Cortex of kidney (tissue), 1 donor: ENCODE measurements at places on chromosomes 2 and 18.

DNA sequence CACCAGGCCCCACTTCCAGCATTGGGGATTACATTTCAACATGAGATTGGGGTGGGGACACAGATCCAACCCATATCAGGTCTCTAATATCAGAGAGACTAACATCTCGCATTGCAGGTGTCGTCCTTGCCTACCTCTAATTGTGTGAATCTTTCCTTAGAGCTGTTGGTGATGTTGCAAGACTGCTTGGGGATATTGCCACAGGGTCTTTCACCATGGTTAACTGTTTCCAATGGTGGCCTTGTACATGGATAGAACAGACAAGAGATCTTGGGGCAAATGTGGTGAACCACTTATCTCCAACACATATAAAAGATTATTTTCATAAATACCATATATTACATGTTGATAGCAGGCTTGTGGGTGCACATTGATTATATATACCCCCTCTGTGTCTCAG lies 270.3 kb upstream of the LINC00305 start:
- no peak for DNase-seq

GRCh38 chr18:75691483-75691882 lies 264.0 kb upstream of the SMIM21 start:
- no peak for DNase-seq

DNA sequence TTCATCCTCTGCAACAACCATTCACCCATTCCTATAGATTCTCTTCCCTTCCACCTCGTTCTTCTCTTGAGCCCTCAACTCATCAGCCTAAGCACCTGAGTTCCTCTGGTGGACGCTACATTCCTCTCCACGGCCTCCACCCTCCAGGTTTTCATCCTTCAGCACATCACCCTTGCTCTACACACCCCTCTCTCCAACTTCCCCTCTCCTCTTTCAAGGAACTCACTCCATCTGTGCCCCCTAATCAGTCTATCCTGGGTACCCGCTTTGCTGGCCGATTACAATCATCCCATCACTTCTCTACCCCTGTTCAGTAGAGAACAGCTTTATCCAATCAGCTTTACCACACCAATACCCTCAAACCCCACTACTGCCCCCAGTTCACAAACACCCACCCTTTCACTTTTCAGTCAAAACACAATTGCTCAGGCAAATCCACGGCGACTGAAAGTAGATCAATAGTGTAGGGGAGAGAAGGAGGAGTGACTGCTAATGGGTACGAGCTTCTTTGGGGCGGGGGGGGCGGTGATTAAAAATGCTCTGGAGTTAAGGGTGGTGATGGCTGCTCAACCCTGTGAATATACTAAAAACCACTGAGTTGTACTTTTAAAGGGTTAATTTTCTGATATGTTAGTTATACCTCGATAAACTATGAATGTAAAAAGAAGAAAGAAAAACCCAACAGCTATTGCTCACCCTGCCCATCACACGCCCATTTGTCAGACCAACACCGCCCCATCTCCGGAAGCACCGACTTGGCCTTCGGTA lies 857 bp downstream of the DYM start:
- DNase-seq: no peak

GRCh38 chr2:10406016-10406415 lies 42.1 kb downstream of the ODC1 start:
- DNase-seq: no peak

DNA sequence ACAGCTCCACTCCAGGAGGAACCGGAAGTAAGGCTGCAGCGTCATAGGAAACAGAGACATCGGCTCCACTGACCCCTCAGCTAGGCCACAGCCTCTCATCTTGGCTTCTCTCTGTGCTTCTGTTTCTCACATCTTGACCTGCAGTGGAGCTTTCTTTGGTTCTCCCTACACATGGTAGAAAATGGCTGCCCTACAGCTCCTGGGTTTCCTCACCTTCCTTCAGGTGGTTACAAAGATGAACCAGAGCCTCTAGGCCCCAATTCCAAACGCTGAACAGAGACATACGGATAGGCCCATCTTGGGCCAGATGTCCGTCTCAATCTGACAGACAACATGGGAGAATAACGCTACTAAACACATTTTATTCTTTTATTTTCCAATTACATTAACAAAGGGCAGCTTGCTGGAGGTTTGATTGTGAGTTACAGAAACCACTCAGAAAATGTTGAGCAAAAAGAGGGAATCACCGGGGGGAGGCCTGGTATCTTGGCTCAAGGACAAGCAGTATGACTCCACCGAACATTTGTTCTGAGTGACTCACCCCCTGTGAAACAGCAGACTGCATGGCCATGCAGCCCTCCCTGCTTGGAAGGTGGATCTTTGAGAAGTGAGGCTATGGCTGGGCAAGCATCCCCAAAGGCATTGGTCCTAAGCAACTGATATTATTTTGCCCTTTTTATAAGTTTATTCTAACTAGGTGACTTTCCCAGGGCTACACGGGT lies 303.5 kb downstream of the CDCA7 start:
- no peak for DNase-seq

- no peak for DNase-seq
These were observed 957.1 kb upstream of the CHAC2 start for GRCh38 chr2:52810460-52810859.

GRCh38 chr2:200624658-200625057 lies 38.8 kb downstream of the AOX1 start:
- DNase-seq: no peak

DNA sequence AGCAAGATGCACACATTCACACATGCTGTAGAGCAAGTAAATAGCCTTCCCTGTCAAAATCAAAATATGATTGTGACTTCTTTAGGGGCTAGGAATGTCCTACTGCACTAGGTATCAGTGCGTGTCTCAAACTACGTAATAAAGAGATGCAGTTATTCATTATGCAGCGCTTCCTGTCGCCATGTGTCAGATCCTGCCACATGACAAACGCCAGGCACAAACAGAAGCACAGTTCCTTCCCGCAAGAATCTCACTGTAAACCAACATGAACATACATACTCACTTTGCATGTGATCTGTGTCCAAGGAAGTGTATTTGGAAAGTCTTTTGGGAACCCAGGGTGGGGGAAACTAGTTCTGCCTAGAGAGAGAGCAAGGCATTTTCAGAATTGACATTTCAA lies 599.9 kb downstream of the RNF144A start:
- no peak for DNase-seq

DNA sequence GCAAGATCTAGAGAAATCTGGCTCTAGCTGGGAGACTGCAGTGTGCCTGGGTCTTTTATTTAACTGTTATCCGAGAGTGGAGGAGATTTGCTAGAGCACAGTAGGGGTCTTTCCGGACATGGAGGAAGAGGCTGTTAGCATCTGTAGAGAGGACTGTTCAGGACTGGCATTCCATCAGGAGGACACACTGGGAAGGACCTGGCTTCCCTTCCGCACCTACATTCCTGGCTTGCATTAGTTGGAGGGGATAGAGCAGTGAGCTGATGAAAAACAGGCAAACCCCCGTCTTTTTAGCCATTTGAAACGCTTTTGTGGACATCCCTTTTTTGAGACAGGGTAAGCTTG lies 874 bp upstream of the PIEZO2 start:
- no peak for DNase-seq

- no peak for DNase-seq
These were observed 59.8 kb downstream of the SLC25A12 start for GRCh38 chr2:171834286-171834685.

DNA sequence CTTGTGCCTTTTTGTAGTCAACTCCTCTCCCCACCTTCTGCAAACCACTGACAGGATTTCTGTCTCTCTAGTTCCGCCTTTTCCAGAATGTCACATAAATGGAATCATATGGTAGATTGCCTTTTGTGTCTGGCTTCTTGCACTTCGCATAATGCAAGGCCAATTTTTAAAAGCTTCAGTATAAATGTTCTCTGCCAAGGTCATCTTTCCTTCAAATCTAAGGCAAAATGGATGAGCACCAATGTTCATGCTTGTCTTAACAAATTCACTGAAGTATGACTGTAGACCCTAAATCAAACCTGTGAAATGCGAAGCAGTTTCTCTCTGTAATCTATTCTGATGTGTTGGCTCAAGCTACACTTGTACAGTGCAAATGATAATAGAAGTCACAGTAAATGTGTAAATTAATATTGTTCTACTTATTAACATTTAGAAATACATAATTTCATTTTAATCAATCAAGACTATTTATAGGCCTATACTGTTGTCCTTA lies 92.8 kb upstream of the GLS start:
- DNase-seq: no peak

- no peak for DNase-seq
These were observed 282.3 kb upstream of the EPC2 start for GRCh38 chr2:148362144-148362796.

GRCh38 chr2:45913539-45913938 lies 262.1 kb downstream of the PRKCE start:
- no peak for DNase-seq

DNA sequence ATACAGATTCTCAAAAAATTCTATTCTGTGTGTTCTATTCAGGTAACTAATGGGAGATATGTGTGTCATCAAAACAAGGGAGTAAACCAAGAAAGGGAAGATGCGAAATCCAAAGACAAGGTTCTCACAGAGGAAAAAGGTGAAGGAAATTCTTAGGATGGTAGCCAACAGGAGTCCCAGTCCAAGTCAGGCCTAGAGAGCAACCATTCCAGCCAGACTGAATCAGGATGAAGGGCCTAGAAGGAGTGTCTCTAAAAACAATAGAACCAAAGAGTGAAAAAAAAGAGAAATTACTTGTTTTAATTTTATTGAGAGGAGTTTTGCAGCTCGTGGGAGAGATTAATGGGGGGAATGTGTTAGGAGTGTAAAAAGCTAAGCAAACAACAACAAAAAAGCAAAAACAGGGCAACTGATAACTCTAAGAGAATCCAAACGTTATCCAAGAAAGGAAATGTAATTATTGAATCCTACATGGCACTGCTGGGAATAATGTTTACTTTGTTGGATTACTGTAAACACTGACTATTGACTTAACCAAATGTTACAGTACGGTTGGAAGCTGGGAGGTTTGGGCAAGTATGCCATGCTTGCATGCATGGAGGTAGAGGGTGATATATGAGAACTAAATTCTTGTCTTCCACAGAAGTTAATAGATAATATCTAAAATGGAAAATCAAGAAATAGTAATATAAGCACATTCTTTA lies 12.3 kb downstream of the MAP3K20 start:
- no peak for DNase-seq

- DNase-seq: no peak
These were observed 198.9 kb upstream of the RND3 start for GRCh38 chr2:150686391-150686790.

DNA sequence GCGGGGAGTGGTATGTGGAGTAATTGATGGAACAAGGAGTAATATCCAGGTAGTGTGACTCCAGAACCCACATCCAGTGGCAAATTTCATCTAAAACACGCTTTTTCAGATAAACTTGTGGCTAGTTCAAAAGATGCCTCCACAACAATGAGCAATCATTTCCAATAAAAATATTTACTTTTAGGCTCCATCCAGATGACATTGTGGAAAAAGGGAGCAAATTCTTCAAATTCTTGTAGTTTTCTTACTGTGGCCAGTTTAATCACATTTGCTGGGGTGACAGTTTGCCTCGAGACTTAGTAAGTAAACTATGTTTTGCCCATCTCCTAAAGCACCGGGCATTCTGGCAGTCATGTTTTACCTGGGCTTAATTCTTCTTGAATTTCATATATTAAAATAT lies 243.6 kb downstream of the IRS1 start:
- DNase-seq: no peak

DNA sequence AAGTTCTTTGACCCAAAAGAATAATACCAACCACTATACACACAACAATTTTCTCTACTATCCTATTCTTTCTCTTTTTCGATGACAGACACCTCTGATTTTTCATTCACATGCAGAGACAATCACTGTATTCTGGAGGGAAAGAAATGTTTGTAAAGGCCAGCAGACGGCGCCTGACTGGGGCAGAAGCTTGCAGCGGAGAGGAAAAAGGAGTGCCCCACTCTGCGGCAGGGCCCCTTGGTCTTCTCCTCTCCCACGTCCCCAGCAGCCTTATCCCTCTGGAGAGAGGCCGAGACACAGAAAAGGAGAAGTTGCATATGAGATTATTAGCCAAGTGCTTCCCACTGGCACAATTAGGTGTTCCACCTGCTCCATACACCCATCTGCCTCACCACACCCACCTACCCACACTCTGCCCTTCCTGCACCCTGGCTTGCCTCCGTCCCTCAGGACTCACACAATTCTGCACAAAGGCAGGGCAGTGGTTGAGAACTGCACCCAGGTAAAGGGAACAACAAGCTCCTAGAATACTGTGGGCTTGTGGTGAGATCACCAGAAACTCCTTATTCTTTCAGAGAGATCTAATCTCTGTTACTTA lies 687.3 kb downstream of the NRXN1 start:
- no peak for DNase-seq

- no peak for DNase-seq
These were observed 354.5 kb downstream of the PID1 start for GRCh38 chr2:228916416-228917090.

- DNase-seq: no peak
These were observed 133.8 kb downstream of the EIPR1 start for GRCh38 chr2:3243804-3244203.

- no peak for DNase-seq
These were observed 6.7 kb downstream of the GNAL start for GRCh38 chr18:11695736-11696135.

- no peak for DNase-seq
These were observed 64.4 kb downstream of the RPIA start for GRCh38 chr2:88755836-88756235.

- DNase-seq: no peak
These were observed 124.6 kb downstream of the VIT start for GRCh38 chr2:36820942-36821605.

GRCh38 chr2:102052365-102052764 lies 60.6 kb downstream of the IL1R2 start:
- no peak for DNase-seq

DNA sequence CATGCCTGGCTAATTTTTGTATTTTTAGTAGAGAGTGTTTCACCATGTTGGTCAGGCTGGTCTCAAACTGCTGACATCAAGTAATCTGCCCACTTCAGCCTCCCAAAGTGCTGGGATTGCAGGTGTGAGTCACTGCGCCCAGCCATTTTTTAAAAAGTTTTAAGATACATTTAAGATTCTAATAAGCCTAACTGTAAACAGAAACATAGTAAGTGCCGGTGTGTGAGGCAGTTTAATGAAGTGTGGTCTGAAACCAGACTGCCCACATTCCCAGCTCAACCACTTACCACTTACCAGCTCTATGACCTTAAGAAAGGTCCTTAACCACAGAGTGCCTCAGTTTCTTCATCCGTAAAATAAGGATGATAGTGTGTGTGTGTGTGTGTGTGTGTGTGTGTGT lies 42.4 kb downstream of the TMEM237 start:
- no peak for DNase-seq

DNA sequence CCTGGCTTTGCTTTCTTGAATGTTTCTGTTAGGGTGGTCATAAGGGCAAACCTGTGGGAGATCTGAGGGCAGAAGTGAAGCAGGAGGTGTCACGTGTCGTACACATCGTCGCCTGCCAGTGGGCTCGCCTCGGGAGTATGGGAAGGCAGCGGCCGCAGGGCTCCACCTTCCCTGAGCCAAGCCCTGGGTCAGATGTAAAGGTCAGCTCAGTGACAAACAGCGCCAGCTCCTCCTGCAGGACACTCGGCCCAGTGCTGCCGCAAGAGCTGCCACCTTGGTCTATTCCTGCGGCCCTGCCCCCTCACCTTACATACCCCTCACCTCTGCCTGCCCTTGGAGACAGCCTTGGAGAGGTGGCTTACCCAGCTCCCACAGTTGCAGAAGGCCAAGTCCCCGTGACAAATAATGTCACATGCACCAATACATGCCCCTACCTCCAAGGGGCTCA lies 64.2 kb downstream of the PSMG2 start:
- DNase-seq: no peak
